Dorsolateral prefrontal cortex (tissue), 122 donors: ENCODE measurements at places on chromosomes 3 and 15.

DNA sequence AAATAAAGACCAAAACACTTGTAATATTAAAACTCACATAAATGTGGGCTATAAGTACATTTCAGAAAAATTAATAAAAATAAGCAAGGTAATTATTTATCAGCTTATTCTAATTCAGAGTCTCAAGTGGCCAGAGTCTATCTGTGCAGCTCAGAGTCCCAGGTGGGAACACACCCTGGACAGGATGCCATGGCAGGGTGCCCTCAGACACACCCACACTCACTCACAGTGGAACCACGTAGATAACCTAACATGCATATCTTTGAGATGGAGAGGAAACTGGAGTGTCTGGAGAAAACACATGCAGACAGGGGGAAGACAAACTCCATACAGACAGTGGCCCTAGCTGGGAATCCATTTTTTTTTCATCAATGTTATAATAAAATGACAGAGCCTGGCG is 37.2 kb downstream of the FSIP1 start:
- no peak for DNase-seq

GRCh38 chr15:74664670-74665069 is 31.2 kb downstream of the EDC3 start:
- DNase-seq = no peak

GRCh38 chr3:146156666-146157314 is 4.2 kb downstream of the PLOD2 start:
- DNase-seq = no peak

GRCh38 chr15:96053031-96053780 is 277.3 kb upstream of the NR2F2 start:
- no peak for DNase-seq

DNA sequence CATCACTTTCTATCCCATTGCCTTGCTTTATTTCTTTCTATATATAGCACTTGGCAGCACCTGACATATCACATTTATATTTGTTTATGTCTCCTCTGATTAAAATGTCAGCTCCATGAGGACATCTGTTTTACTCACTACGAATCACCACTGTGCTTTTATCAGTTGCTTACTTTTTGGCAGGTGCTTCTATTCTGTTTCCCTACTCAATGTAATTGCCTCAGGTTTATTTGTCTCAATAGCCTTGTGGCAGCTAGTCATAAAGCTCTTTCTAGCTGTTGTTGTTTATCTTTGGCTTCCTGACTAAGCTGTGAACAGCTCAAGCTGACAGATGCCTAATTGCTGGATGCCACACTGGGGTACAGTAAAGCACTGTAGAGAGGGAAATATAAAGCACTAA is 85.5 kb downstream of the VPS13C start:
- DNase-seq = no peak

GRCh38 chr15:77026501-77027110 is 31.7 kb downstream of the PSTPIP1 start:
- DNase-seq = no peak
